Subcutaneous preadipocyte (primary cell): ENCODE measurements at places on chromosomes 4 and X. TPM values are rescaled to one million over a fixed set of nuclear protein-coding genes. Genes with fewer than 3 reads are reported as not detected.

The TRAPPC11 gene
- 44.8 and 51.8 TPM in 2 replicates for total RNA-seq

The DYNLT3 gene
- 22.8 and 24.2 TPM in 2 replicates for total RNA-seq

The LETM1 gene
- total RNA-seq: 80.8 and 103 TPM in 2 replicates

The NEXMIF gene
- total RNA-seq: not detected in 2 replicates

The TENT5D gene
- total RNA-seq: not detected in 2 replicates

The AGTR2 gene
- not detected in 2 replicates for total RNA-seq

The BBS12 gene
- 4.3 and 6.2 TPM in 2 replicates for total RNA-seq

The DAPP1 gene
- not detected in 2 replicates for total RNA-seq

The GPR119 gene
- not detected in 2 replicates for total RNA-seq

The TEX11 gene
- not detected in 2 replicates for total RNA-seq

The CENPVL3 gene
- not detected in 2 replicates for total RNA-seq

The HTRA3 gene
- 2.3 and 12.1 TPM in 2 replicates for total RNA-seq

The CXorf65 gene
- not detected in 2 replicates for total RNA-seq

The FAM133A gene
- total RNA-seq: not detected in 2 replicates

The PPP4R3C gene
- not detected in 2 replicates for total RNA-seq

The TLR6 gene
- 3.1 and 3.7 TPM in 2 replicates for total RNA-seq

The PITX2 gene
- total RNA-seq: 0.59 and 1.8 TPM in 2 replicates

The SPRY1 gene
- 8.4 and 19.8 TPM in 2 replicates for total RNA-seq

The SFRP2 gene
- 1.8 and 4.8 TPM in 2 replicates for total RNA-seq

The USP17L11 gene
- total RNA-seq: not detected in 2 replicates

The PHOX2B gene
- not detected in 2 replicates for total RNA-seq

The ARX gene
- not detected in 2 replicates for total RNA-seq

The COX18 gene
- total RNA-seq: 24.6 and 34.4 TPM in 2 replicates

The CXorf49 gene
- not detected in 2 replicates for total RNA-seq

The CENPE gene
- total RNA-seq: 25.4 TPM in 2 replicates

The PRICKLE3 gene
- total RNA-seq: 7.0 and 7.6 TPM in 2 replicates

The CLDN2 gene
- total RNA-seq: not detected in 2 replicates

The ANKRD50 gene
- total RNA-seq: 9.9 and 12.5 TPM in 2 replicates

The ADGRA3 gene
- total RNA-seq: 19.1 and 26.6 TPM in 2 replicates

The ENPEP gene
- 0.37 and 0.78 TPM in 2 replicates for total RNA-seq

The HNRNPH2 gene
- total RNA-seq: 46.5 and 47.8 TPM in 2 replicates

The TMEM271 gene
- not detected in 2 replicates for total RNA-seq

The KDR gene
- total RNA-seq: under 0.01 and 1.4 TPM in 2 replicates
